ENCODE measurements at places on chromosomes 5 and 9. TPM values are rescaled to one million over a fixed set of nuclear protein-coding genes. Genes with fewer than 3 reads are reported as not detected.

SMU1 gene
- polyA plus RNA-seq = 8.0 TPM

TSSK1B gene
- not detected for polyA plus RNA-seq

- no peak overlapping the region for H3K4me3 ChIP-seq
- H3K4me1 ChIP-seq = no peaks in the 10 kb centered on the region
- DNase-seq = no peak
- H3K36me3 ChIP-seq = no peaks in the 10 kb centered on the region
Measured at GRCh38 chr5:111603446-111603827, 91.1 kb upstream of the STARD4 start.

SMIM33 gene
- polyA plus RNA-seq = not detected

DNA sequence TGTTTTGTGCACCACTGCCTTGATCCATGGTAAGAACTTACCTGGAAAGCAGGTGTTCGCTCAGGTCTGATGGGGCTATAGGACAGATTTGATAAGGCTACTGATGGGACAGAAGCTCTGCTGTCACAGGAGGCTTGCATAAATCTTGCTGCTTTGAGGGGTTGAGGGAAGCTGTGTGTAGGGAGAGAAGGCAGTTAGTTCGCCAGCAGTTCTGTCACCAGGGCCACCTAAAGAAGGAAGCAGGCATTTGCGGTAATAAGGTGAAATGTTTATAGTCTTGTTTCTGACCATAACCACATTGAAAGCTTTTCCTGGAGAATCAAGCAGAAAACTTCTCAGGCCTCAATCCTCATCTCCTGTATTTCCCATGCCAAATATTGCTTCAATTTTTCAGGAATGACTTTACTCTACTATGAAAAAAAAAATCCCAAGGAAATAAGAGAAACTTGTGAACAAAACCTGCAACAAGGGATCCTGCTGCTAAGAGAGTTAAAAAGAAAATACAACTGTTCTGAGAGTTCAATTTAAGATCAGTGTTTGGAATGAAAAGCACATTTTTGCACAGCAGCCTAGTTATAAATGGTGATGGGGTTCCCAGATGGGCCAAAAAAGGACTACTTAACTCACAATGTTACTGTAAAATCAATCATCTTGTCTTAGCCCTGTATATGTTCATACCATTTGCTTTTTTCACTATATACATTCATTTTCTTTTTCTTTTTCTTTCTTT is 122.0 kb upstream of the RANBP3L start:
- H3K27me3 ChIP-seq = no peaks in the 10 kb centered on the region
- H3K36me3 ChIP-seq = no peaks in the 10 kb centered on the region
- no peaks in the 10 kb centered on the region for H3K4me1 ChIP-seq

FSD1L gene
- polyA plus RNA-seq = 2.6 TPM

- peaks cover 6% of the 10 kb centered on the region for H3K4me1 ChIP-seq
- H3K27ac ChIP-seq = no peak overlapping the region
- H3K4me3 ChIP-seq = no peak overlapping the region
- H3K36me3 ChIP-seq = no peaks in the 10 kb centered on the region
- no peak for DNase-seq
Measured at GRCh38 chr5:66860199-66860975, 264.2 kb downstream of the MAST4 start.

DNA sequence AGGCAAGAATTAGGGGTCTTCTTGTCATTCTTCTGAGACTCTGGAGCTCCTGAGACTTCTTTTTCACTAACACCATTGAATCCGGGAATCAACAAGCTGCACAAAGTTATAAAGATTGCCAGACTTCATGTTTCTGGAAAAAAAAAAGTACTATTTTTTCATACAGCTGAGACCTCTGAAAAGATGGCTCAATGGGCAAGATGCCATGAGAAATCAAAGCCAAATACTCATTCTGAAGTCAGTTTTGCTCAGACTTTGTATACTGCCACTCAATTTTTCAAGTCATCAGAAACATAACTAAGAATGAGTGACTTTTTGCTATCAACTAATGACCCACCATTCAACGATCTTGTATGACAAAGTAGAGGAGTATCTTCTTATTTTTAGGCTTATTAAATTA is 512.0 kb downstream of the RAB3C start:
- no peak overlapping the region for H3K27ac ChIP-seq
- no peak for DNase-seq
- no peaks in the 10 kb centered on the region for H3K36me3 ChIP-seq
